CD4-positive, alpha-beta memory T cell (primary cell): ENCODE measurements at places on chromosomes 11 and 22. TPM values are rescaled to one million over a fixed set of nuclear protein-coding genes. Genes with fewer than 3 reads are reported as not detected.

- H3K4me3 ChIP-seq, result no peak overlapping the region
- peaks cover 14% of the 10 kb centered on the region for H3K27me3 ChIP-seq
- peak; percentile 66 for DNase-seq
- H3K4me1 ChIP-seq, result peaks cover 7% of the 10 kb centered on the region
- no peaks in the 10 kb centered on the region for H3K36me3 ChIP-seq
Observed at GRCh38 chr22:23521441-23522113, 58.5 kb downstream of the IGLL1 start.

GRCh38 chr11:17574141-17575091 is 27.4 kb downstream of the OTOG start:
- H3K27ac ChIP-seq, result no peak overlapping the region
- H3K36me3 ChIP-seq, result no peaks in the 10 kb centered on the region
- no peaks in the 10 kb centered on the region for H3K4me1 ChIP-seq
- H3K4me3 ChIP-seq, result no peak overlapping the region
- DNase-seq, result no peak

DNA sequence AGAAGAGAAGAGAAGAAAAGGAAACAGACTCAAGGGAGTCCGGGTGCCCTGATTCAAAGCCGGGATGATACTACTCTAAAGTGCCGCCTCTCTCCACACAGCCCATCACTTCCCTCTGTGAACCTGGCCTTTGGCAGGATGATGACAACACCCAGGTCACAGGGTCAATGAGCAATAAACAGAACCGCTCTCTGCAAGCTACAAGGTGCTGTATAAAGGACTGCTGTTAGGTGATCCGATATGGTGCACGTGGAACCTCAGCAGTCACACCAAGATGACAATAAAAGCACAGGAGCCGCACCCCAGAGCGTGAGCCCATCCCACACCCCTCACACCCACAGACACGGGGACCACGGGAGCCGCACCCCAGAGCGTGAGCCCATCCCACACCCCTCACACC is 10.7 kb downstream of the TTLL1 start:
- H3K36me3 ChIP-seq, result no peaks in the 10 kb centered on the region
- no peak for DNase-seq
- no peak overlapping the region for H3K4me3 ChIP-seq

The UPK3A gene
- polyA plus RNA-seq, result not detected

The IL17REL gene
- polyA plus RNA-seq, result not detected

DNA sequence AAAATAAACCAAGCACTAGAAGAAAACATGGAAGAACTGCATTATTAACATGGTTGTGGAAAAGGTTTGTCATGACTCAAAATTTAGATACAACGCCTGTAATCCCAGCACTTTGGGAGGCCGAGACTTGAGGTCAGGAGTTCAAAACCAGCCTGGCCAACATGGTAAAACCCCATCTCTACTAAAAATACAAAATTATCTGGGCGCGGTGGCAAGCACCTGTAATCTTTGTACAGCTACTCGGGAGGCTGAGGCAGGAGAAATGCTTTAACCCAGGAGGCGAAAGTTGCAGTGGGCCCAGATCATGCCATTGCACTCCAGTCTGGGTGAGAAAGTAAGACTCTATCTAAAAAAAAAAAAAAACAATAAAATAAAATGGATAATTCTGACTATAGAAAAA is 23.7 kb downstream of the GNB1L start:
- H3K4me1 ChIP-seq, result no peaks in the 10 kb centered on the region
- no peaks in the 10 kb centered on the region for H3K27me3 ChIP-seq
- no peak overlapping the region for H3K27ac ChIP-seq
- no peak for DNase-seq

DNA sequence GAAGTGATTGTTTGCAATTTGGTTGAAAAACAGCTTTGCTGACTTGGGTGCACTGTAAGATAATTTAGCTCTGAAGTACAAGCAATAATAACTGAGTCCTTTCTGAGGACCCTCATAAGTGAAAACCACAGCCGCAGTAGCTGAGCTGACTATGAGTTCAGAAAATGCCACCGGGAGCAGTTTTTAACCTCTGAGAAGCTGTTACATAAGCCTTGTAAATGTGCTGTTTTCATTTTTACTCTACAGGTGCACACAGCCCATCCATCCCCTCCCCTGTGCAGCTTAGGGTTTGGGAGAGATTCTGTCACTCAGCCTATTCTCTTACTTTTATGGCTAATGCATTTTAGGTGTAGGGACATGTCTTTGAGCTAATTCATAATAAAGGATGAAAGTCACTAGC is 255.5 kb upstream of the C11orf87 start:
- no peaks in the 10 kb centered on the region for H3K36me3 ChIP-seq
- H3K27ac ChIP-seq, result no peak overlapping the region
- H3K27me3 ChIP-seq, result no peaks in the 10 kb centered on the region
- H3K4me1 ChIP-seq, result no peaks in the 10 kb centered on the region
- no peak overlapping the region for H3K4me3 ChIP-seq

GRCh38 chr11:72228844-72229231 is 4.3 kb downstream of the INPPL1 start:
- H3K36me3 ChIP-seq, result peaks cover 41% of the 10 kb centered on the region
- peaks cover 9% of the 10 kb centered on the region for H3K4me1 ChIP-seq
- no peak overlapping the region for H3K4me3 ChIP-seq
- H3K27ac ChIP-seq, result no peak overlapping the region
- DNase-seq, result no peak
- H3K27me3 ChIP-seq, result no peaks in the 10 kb centered on the region

DNA sequence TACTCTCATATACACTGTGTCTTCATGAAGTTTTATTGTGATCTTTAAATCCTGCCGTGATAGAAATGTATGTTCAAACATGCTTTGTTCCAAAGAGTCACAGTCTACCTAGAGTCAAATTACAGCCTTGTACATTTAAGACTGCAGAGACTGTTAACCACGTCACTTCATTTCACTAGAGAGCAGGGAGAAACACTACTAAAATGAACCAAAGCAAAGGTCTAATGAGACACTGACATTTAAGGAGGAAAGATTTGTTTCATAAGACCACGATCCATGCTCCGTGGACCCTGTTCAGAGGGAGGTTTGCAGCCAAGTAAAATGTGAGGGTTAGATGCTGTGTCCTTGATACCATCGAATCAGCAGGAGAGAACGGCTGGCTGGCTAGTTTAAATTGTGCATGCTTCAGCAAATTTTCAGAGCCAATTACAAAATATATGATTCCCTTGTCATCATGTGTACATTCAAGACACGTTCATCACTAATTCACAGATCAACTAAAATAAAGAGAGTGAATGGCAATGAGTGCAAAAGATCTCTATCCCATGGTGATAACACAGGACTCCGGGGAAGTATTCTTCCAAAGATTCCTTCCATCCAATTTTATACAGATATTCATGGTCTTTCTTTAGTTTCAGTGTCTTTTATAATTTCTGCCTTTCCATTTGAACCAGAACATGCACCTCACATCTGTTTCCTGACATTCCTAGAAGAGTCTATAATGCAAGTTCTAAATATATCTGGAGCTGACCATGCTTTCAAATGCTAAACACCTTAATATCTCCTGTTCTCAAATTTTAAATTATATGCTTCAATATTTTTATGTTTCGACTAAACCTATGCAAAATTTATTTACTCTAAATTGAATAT is 960.9 kb upstream of the FAT3 start:
- H3K4me1 ChIP-seq, result no peaks in the 10 kb centered on the region
- no peaks in the 10 kb centered on the region for H3K27me3 ChIP-seq
- H3K36me3 ChIP-seq, result no peaks in the 10 kb centered on the region
- H3K4me3 ChIP-seq, result no peak overlapping the region

The OR52B6 gene
- polyA plus RNA-seq, result not detected

GRCh38 chr11:32318071-32319055 is 117.0 kb downstream of the WT1 start:
- H3K4me3 ChIP-seq, result no peak overlapping the region
- H3K27ac ChIP-seq, result no peak overlapping the region
- DNase-seq, result no peak
- no peaks in the 10 kb centered on the region for H3K27me3 ChIP-seq

DNA sequence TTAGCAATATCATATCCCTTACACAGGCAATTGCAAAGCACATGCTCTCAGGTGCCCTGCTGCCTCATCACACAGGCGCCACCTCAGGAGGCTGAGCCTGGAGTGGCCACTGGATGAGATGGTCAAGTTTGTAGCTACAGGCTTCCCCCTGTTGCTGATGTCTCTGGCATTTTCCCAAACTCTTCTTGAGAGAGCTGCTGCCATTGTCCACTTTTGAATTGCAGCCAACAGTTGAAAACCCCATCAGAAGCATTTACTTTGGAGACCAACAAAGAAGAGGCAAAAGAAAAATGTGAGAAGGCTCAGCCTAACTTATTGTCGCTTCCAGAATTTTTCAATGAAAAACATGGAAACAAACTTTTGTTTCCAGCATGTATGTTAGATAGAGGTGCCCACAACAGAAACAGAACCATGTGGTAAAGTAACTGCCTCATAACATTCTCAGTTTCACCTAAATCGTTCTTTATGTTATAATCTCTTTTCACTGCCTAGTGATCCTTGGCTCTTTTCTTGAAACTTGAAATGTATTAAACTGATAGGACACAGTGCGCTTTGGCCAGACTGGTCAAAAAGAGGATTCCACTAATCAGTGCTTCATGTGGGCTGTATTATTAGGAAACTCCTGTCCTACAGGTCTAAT is 47.6 kb upstream of the OR8B8 start:
- no peak for DNase-seq
- no peak overlapping the region for H3K27ac ChIP-seq
- no peaks in the 10 kb centered on the region for H3K36me3 ChIP-seq
- no peaks in the 10 kb centered on the region for H3K4me1 ChIP-seq
- H3K4me3 ChIP-seq, result no peak overlapping the region

DNA sequence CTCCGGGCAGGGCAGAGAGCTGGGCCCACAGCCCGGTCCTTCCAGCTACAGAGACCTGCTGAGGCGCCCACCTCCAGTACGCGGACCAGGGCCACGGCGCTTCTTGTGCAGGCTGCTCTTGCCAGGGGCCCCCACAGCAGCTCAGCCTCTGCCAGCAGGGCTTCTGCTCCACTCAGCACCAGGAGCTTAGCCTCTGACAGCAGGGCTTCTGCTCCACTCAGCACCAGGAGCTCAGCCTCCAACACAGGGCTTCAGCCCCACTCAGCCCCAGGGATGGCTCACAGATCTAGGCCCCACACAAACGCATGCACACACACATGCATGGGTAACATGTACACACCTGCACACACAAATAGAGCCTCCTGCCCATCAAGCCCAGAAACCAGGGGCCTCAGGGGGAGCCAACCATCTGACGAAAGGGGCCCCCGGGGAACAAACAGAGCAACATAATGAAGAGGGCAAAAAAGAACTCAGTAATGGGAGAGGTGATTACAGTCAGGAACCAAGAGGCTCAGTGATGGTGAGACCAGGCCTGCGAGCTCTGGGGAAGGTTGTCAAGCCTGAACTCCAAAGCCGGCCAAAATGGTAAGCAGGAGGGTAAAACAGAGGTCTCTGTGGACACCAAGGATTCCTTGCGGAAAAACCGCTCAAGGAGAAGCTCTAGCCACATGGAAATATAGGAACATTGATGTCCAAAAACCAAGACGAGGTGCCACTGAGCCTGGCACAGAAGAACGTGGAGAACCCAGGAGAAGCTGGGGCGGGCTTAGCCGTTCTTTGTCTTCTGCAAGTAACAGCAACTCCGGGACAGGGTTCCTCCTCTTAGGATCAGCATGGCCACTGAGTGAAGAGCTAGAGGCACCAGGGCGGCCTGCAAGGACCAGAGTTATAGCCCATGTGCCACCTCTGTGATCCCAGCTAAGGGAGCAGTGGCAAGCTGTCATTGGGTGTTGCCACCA is 46.5 kb downstream of the GNB1L start:
- no peak overlapping the region for H3K4me3 ChIP-seq
- no peaks in the 10 kb centered on the region for H3K27me3 ChIP-seq
- no peak for DNase-seq
- H3K27ac ChIP-seq, result no peak overlapping the region
- peaks cover 6% of the 10 kb centered on the region for H3K36me3 ChIP-seq
- H3K4me1 ChIP-seq, result peaks cover 19% of the 10 kb centered on the region
